ENCODE measurements at places on chromosomes 11 and 22. TPM values are rescaled to one million over a fixed set of nuclear protein-coding genes. Genes with fewer than 3 reads are reported as not detected.

GRCh38 chr11:117444256-117444655, 116.6 kb downstream of the CEP164 start:
- DNase-seq = no peak

The RIMBP3B gene
- not detected for total RNA-seq

DNA sequence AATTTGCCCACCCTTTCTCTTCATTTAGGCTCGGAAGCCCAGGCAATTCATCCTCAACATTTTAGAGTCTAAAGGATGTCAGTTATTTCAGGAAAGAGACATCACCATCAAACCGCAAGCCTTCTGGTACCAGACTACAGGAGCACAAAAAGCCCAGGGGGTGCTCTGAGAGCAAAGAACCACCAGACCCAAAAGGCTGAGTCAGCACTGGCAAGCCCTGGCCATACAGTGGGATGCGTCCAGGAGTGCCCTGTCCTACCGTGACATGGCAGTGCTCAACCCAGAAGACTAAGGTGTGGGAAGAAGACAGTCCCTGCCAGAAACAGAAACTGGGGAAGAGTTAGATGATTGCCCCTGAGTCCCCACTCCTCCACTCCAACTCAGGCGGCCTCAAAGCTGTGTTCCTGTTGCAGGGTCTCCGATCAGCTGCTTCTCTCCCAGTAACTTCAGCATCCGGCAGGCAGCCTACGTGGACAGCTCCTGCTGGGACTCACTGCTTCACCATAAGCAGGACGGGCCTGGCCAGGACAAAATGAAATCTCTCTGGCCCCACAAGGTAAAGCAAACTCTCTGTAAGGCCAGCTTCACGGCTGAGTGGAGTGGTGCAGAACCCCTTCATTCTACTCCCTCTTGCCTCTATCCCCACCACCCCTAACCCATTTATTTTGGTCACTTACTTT, 1.5 kb downstream of the PANX3 start:
- DNase-seq = no peak

DNA sequence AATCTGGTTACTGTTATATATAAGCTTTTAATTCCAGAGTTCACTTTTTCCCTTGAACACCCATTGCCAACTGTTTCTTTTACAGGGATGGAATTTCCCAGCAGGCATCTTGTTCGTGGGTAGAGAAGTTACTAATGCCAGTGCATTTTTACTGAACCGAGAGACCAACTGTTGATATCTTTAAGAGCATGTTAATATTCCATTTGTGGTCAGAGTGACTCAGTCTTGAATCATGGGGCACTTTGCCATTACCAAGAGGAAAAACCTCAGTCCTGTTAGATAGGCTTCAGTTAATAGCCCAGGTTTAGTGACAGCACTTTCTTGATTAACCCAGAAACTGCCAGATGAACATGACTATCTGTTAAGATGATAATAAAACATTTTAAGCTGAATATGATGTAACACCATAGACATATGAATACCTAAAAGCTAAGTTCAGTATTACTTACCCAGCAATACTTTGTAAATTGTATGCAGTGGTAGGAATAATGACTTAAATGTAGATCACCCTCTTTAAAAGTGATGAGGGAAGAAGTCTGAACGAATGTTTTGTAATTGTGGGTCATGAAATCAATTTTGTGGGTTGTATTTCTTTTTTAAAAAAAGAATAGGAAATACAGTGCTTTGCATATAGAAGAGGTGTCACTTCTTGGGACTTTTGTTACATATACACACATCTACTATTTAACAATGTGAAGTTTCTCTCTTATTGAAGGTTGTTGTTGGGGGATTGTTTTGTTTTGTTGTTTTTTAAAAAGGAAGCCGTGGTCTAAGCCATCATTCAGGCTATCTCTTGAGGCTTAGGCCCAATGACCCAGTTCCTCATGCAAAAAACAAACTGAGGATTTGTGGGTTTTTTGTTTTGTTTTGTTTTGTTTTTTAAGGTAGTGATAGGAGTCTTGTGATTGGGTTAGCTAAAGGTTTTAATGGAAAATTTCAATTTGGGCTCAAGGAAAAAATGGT, 79.2 kb upstream of the GRIK4 start:
- peak; percentile 89 for DNase-seq
